ENCODE measurements at places on chromosomes 7 and 10.

GRCh38 chr10:61754587-61755550, 92.1 kb downstream of the CABCOCO1 start:
- H3K27me3 ChIP-seq, result no peaks in the 10 kb centered on the region
- H3K4me3 ChIP-seq, result no peak overlapping the region
- H3K36me3 ChIP-seq, result no peaks in the 10 kb centered on the region
- no peaks in the 10 kb centered on the region for H3K4me1 ChIP-seq

DNA sequence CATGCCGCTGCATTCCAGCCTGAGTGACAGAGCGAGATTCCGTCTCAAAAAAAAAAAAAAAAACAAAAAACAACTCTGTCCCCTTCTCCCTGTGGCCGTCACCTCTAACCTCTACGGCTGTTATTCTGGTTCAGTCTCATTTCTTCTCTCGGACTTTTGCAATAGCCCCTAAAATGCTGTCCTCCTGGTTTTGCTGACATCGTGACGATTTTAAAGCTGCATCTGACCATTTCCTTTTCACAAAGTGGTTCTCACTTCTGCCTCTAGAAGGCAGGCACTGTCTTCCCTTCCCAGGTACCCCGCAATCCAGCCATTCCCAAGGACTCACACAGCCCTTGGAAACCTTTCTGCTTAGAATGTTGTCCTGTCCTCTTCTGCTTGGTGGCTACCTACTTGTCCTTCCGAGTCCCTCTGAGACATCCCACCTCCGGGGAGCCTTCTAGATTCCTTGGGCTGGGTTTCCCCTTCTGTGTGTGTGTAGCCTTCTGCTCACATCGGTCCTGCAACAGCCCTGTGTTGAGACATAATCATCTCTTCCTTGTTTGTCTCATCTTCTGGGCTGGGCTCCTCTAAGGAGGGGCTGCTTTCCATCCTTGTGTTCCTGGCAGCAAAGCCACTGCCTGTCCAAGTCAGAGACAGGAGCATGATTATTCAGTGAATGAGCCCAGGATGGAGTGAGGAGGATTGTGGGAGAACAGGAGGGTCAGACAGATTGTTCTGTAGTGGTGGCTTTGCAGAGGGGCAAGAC, 83.1 kb downstream of the GRK5 start:
- no peaks in the 10 kb centered on the region for H3K4me1 ChIP-seq
- no peaks in the 10 kb centered on the region for H3K36me3 ChIP-seq
- H3K27ac ChIP-seq, result no peak overlapping the region
- H3K4me3 ChIP-seq, result no peak overlapping the region

GRCh38 chr7:31146538-31146937, 94.4 kb downstream of the ADCYAP1R1 start:
- no peak overlapping the region for H3K4me3 ChIP-seq
- H3K36me3 ChIP-seq, result no peaks in the 10 kb centered on the region
- no peak for DNase-seq
- H3K27ac ChIP-seq, result no peak overlapping the region

- no peak for DNase-seq
- H3K36me3 ChIP-seq, result no peaks in the 10 kb centered on the region
- no peak overlapping the region for H3K27ac ChIP-seq
- no peaks in the 10 kb centered on the region for H3K27me3 ChIP-seq
- H3K4me1 ChIP-seq, result no peaks in the 10 kb centered on the region
Measured at GRCh38 chr10:48573045-48573444, 31.8 kb downstream of the ARHGAP22 start.

- no peaks in the 10 kb centered on the region for H3K4me1 ChIP-seq
- no peak overlapping the region for H3K27ac ChIP-seq
- H3K27me3 ChIP-seq, result no peaks in the 10 kb centered on the region
Measured at GRCh38 chr7:48244864-48245271, 73.6 kb downstream of the ABCA13 start.

GRCh38 chr10:10327934-10328333, 689.7 kb upstream of the CELF2 start:
- no peak overlapping the region for H3K27ac ChIP-seq
- H3K4me1 ChIP-seq, result no peaks in the 10 kb centered on the region
- DNase-seq, result no peak
- H3K27me3 ChIP-seq, result no peaks in the 10 kb centered on the region
- no peak overlapping the region for H3K4me3 ChIP-seq

DNA sequence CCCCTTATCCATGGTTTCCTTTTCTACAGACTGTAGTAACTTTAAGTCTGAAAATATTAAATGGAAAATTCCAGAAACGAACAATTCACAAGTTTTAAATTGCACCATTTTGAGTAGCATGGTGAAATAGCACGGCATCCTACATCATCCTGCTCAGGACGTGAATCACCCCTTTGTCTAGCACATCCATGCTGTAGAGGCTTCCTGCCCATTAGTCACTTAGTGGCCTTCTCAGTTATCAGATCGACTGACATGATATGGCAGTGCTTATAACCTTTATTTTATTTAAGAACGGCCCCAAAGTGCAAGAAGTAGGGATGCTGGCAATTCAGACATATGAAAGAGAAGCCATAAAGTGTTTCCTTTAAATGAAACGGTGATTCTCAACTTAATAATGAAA, 82.7 kb downstream of the CPXM2 start:
- no peaks in the 10 kb centered on the region for H3K4me1 ChIP-seq
- no peak overlapping the region for H3K27ac ChIP-seq
- no peaks in the 10 kb centered on the region for H3K27me3 ChIP-seq
- H3K4me3 ChIP-seq, result no peak overlapping the region
- no peaks in the 10 kb centered on the region for H3K36me3 ChIP-seq

DNA sequence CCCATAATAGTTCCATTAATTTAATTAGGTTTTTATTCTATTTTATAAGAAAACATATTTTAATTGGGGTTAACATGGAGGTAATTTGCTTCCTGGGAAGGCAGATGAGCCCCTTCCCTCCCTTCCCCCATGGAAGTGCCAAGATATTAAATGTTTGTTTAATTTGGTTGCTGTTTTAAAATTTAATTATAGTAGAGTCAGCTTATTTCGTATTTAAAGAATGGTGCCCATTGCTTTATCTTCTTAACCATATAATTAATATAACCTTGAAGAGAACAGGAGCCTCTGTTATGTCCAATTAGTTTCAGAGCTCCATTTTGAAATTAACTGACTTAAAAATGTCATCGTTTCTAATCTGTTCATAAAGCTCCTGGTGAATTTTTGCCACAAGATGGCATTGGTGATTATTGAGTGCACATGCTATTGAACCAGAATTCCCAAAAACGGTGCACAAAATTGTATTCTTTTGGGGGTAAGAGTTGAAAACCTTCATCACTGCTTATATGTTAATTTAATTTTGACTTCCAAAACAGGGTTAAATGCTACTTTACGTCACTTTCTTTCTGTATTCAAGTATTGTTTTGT, 26.0 kb downstream of the KLHDC10 start:
- H3K4me3 ChIP-seq, result no peak overlapping the region
- H3K27ac ChIP-seq, result no peak overlapping the region
- no peak for DNase-seq
- no peaks in the 10 kb centered on the region for H3K36me3 ChIP-seq
- no peaks in the 10 kb centered on the region for H3K4me1 ChIP-seq
- no peaks in the 10 kb centered on the region for H3K27me3 ChIP-seq

DNA sequence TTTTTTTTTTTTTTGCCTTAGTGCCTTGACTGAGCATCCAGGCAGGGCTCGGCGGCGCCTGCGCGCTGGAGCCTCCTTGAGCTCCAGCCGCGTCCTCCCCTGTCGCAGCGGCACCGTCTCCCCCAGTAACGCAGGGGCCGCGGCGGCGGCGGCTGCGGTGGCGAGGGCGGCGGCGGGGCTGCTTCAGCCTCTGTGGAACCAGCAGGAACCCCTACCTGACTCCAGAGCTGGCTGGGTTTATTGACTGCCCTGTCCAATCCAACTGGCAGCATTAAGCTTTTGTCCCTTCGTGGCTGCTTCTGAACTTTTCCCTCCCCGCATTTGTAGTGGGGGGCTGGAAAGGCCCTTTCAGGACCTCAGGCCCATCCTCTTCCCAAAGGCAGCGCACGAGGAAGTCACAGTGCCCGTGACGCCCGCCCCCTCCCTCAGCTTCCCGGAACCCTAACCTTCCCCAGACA, at the start of gene GPR85:
Gene GPR85, minus strand, starts transcription at position 397 of the 458 bp plus-strand sequence. CDS start 2,106 bp downstream, outside the sequence.
- peaks cover 14% of the 10 kb centered on the region for H3K27me3 ChIP-seq
- peak within 1 kb of the TSS; percentile 59 for H3K4me3 ChIP-seq
- H3K36me3 ChIP-seq, result no peaks in the 10 kb centered on the region

- no peak for DNase-seq
- H3K36me3 ChIP-seq, result no peaks in the 10 kb centered on the region
- no peak overlapping the region for H3K27ac ChIP-seq
- H3K4me3 ChIP-seq, result no peak overlapping the region
- H3K4me1 ChIP-seq, result no peaks in the 10 kb centered on the region
Measured at GRCh38 chr7:84658286-84658685, 463.7 kb upstream of the SEMA3A start.

- H3K4me3 ChIP-seq, result no peak overlapping the region
- H3K27me3 ChIP-seq, result no peaks in the 10 kb centered on the region
- H3K36me3 ChIP-seq, result no peaks in the 10 kb centered on the region
Measured at GRCh38 chr7:311796-312195, 21.8 kb downstream of the FOXL3 start.

GRCh38 chr10:96541921-96542320, 28.2 kb upstream of the TLL2 start:
- peaks cover 2% of the 10 kb centered on the region for H3K36me3 ChIP-seq
- no peak for DNase-seq
- no peak overlapping the region for H3K27ac ChIP-seq
- no peak overlapping the region for H3K4me3 ChIP-seq

- H3K27ac ChIP-seq, result no peak overlapping the region
- H3K36me3 ChIP-seq, result no peaks in the 10 kb centered on the region
- H3K4me3 ChIP-seq, result no peak overlapping the region
- DNase-seq, result no peak
- H3K4me1 ChIP-seq, result no peaks in the 10 kb centered on the region
Measured at GRCh38 chr10:109726473-109726872, 196.8 kb downstream of the XPNPEP1 start.

DNA sequence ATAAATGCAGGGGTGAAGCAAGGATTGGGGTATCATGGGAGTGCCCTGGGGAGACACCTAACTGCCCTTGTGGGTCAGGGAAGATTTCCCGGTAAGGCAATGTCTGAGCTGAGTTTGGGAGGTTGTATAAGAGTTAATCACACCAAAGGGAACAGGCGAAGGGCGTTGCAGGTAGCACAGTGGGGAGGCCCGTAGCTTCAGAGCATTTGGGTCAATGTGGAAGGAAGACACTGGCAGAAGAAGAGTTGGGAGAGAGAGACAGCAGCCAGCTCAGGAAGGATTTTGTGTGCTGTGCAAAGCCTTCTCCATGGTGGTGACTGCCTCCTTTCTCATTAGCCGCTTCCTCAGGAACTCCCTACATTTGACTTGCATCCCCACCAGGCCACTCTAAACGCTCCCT, 80.8 kb upstream of the LEP start:
- H3K27ac ChIP-seq, result no peak overlapping the region
- peaks cover 4% of the 10 kb centered on the region for H3K4me1 ChIP-seq
- DNase-seq, result no peak
- peaks cover 9% of the 10 kb centered on the region for H3K27me3 ChIP-seq
- no peaks in the 10 kb centered on the region for H3K36me3 ChIP-seq

DNA sequence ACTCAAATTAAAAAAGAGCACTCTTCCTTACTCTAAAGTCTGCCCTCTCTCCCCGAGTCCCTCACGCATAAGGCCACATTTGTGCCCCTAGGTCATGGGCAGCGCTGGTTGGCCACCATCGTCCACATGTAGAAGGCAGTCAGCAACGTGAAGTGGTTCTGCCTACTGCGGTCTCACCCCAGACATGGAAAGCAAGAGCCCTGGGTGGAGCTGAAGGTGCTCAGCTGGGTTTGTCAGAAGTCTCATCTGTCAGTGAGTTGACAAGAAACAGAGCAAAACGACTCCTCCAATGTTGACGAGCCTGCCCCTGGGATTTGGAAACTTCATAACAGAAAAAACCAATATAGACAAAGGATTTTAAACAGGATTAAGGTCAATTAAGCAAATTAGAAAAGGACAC, 192.3 kb upstream of the PRSS58 start:
- H3K4me1 ChIP-seq, result no peaks in the 10 kb centered on the region
- no peak overlapping the region for H3K4me3 ChIP-seq
- H3K36me3 ChIP-seq, result no peaks in the 10 kb centered on the region

- DNase-seq, result no peak
- H3K4me3 ChIP-seq, result no peak overlapping the region
- no peaks in the 10 kb centered on the region for H3K36me3 ChIP-seq
- H3K27ac ChIP-seq, result no peak overlapping the region
- H3K27me3 ChIP-seq, result no peaks in the 10 kb centered on the region
Measured at GRCh38 chr10:120548210-120548609, 91.2 kb downstream of the PLPP4 start.

- H3K27ac ChIP-seq, result no peak overlapping the region
- H3K4me1 ChIP-seq, result no peaks in the 10 kb centered on the region
- DNase-seq, result no peak
Measured at GRCh38 chr10:6671976-6672375, 91.9 kb upstream of the PRKCQ start.

DNA sequence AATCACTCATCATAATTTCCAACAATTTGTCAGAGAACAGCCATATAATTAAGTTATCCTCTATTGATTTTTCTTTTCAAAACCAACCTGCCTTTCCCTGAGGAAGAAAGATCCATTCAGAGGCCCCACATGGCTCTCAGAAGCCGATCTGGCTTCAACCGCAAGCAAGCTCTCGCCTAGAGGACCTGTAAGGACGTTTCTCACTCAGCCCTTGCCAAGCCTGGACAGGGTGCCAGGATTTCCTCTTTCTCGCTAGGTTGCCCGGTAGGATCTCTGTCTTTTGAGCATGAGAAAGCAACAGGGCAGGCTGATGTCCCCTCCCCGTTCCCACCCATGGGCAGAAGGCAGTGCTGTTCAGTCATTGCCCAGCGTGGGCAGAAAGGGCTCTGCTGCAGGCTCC, 13.0 kb downstream of the AIFM2 start:
- H3K36me3 ChIP-seq, result no peaks in the 10 kb centered on the region
- no peak overlapping the region for H3K27ac ChIP-seq
- no peaks in the 10 kb centered on the region for H3K4me1 ChIP-seq
- H3K27me3 ChIP-seq, result no peaks in the 10 kb centered on the region

DNA sequence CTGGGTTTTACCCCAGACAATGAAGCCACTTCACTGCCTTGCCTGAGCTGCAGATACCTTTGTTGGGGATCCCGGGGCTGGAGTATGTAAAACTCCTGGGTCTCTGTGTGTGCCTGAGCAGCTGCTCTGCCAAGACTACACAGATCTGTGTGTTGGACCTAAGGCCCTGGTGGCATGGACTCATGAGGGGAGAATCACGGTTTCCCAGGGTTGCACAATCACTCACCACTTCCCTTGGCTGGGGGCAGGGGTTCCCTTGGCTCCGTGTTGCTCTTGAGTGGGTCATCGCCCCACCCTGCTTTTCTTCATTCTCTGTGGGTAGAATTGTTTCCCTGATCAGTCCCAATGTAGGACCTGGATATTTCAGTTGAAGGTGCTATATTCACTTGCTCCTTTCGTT, 13.9 kb upstream of the TBATA start:
- no peak overlapping the region for H3K27ac ChIP-seq
- H3K4me1 ChIP-seq, result no peaks in the 10 kb centered on the region
- H3K36me3 ChIP-seq, result no peaks in the 10 kb centered on the region
- no peaks in the 10 kb centered on the region for H3K27me3 ChIP-seq
- no peak overlapping the region for H3K4me3 ChIP-seq
